ENCODE measurements at places on chromosomes 4 and X.

GRCh38 chrX:153765138-153766079, 1.4 kb downstream of the PLXNB3 start:
- DNase-seq = no peak

DNA sequence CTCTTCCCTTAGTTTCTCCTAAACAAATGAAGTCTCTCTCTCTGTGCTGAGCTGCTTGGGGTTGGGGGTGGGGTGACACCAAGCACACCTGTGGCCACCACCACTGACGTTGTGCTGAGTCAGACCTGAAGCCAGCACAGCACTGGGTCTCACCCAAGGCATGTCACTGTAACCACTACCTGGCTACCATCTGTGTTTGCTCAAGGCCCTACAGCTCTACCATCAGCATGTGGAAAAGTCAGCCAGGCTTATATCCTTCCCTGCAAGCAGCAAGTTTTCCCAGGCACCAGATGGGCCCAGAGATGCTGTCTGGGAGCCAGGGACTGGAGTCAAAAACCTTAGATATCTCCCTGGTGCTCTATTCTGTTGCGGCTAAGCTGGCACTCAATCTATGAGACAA, 6.9 kb downstream of the CXCL10 start:
- DNase-seq = no peak

- no peak for DNase-seq
Measured at GRCh38 chr4:184818216-184818564, 7.6 kb downstream of the ACSL1 start.

- DNase-seq = no peak
Measured at GRCh38 chrX:44203791-44204190, 139.7 kb downstream of the EFHC2 start.

DNA sequence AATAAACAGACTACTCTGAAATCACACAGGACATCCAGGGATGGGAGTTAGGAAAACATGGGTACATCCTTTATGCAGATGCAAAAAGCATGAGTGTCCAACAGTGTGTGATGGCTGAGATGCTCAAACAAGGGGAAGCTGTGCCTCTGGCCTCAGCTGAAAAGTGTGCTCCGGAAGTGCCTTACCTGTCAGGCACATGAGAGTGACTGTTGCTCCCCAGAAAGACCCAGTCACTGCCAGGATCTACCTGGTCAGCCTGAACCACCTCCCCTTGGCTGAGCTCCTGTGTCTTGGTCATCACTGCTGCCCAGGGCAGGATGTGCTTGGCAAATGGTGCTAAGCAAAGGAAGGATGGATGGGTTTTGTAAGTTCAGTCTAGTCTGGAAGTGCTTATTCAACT, 4.0 kb downstream of the PPP2R2C start:
- no peak for DNase-seq

DNA sequence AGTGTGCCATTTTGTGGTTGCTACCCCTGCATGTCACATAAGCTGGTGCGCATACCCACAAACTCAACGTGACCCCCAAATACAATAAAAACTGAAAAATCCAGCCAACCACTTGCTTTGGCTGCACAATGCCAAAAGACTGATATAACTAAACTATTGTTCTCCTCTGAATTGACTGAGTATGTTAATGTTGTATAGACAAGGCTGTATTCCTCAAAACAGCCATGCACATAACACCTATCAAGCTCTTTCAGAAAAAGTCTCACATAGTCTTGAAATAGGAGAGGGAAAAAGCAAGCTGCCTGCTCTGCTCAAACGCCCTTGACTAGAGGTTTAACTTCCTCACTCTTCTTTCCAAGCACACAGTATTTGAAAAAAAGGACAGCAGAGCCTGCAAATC, 126.4 kb upstream of the NOCT start:
- DNase-seq = no peak

- no peak for DNase-seq
Measured at GRCh38 chr4:83716874-83717273, 181.0 kb downstream of the GPAT3 start.

DNA sequence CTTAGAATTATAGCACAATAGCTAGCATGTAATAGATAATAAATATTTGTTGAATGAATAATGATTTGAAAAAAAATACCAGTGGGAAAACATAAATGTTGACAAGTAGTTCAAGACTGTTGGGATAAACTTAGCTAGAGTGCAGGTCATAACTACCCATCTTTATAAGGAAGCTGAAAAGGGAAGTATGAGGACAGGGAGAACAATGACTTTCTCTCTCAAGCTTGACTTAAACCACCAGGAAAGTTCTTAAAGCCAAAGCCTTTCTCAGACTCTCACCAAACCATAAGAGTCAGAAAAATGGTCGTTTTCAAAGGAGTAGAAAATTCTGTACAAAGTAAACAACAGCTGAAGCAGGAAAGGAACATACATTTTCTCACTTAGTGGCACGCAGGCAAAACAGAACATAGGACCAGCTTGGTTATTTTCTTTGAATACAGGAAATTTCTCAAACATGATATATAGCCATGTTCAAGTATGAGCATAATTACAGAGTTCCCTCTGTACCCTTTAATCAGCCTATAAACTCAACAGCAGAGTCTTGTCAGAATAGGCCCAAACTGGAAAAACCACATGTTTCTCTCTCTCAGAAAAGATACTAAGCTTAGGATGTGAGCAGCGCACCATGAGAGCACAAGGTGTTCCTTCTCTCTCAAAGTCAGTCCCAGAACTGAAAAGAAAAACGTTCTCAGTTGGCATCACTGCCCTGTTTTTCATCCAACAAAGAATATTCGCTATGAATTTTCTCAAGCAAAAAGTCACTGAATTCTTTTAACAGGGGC, 28.7 kb downstream of the MAPK10 start:
- DNase-seq = no peak

GRCh38 chr4:168092176-168092712, at the start of gene ANXA10:
Gene ANXA10 (plus strand): TSS chr4:168092537. CDS start chr4:168092701, 164 bp downstream.
- no peak for DNase-seq

All from AG04450 (cell line).